ENCODE measurements at places on chromosomes 11 and 22.
A peak's percentile ranks its signal among the peaks of the same experiment; 100 is the strongest.

- peak overlapping the region; percentile 9 for H3K27ac ChIP-seq
- no peak overlapping the region for H3K4me3 ChIP-seq
- peaks cover 11% of the 10 kb centered on the region for H3K4me1 ChIP-seq
- no peaks in the 10 kb centered on the region for H3K36me3 ChIP-seq
- DNase-seq: no peak
Measured at GRCh38 chr11:110362971-110363509, 66.6 kb upstream of the RDX start.

- H3K4me3 ChIP-seq: peak overlapping the region; percentile 97
- H3K27ac ChIP-seq: no peak overlapping the region
- DNase-seq: no peak
Measured at GRCh38 chr11:32893093-32893342, 407 bp downstream of the QSER1 start.

- DNase-seq: no peak
- H3K36me3 ChIP-seq: no peaks in the 10 kb centered on the region
- H3K27ac ChIP-seq: no peak overlapping the region
Measured at GRCh38 chr11:78341841-78342240, 75.8 kb downstream of the GAB2 start.

- H3K36me3 ChIP-seq: peaks cover 2% of the 10 kb centered on the region
- peaks cover 15% of the 10 kb centered on the region for H3K4me1 ChIP-seq
- DNase-seq: no peak
- H3K27me3 ChIP-seq: no peaks in the 10 kb centered on the region
- no peak overlapping the region for H3K27ac ChIP-seq
Measured at GRCh38 chr11:102582140-102582539, 43.0 kb downstream of the MMP20 start.

GRCh38 chr11:129225190-129225589, 33.1 kb upstream of the ARHGAP32 start:
- H3K27me3 ChIP-seq: no peaks in the 10 kb centered on the region
- no peak overlapping the region for H3K27ac ChIP-seq
- H3K4me1 ChIP-seq: no peaks in the 10 kb centered on the region
- no peak for DNase-seq
- peaks cover 16% of the 10 kb centered on the region for H3K36me3 ChIP-seq

- H3K36me3 ChIP-seq: no peaks in the 10 kb centered on the region
- DNase-seq: no peak
- peaks cover 21% of the 10 kb centered on the region for H3K27me3 ChIP-seq
- H3K27ac ChIP-seq: no peak overlapping the region
Measured at GRCh38 chr11:125378083-125378482, 118.0 kb downstream of the FEZ1 start.

- H3K36me3 ChIP-seq: no peaks in the 10 kb centered on the region
- DNase-seq: no peak
- peaks cover 1% of the 10 kb centered on the region for H3K27me3 ChIP-seq
- H3K4me3 ChIP-seq: no peak overlapping the region
Measured at GRCh38 chr11:37108436-37109285, 510.6 kb upstream of the RAG2 start.

DNA sequence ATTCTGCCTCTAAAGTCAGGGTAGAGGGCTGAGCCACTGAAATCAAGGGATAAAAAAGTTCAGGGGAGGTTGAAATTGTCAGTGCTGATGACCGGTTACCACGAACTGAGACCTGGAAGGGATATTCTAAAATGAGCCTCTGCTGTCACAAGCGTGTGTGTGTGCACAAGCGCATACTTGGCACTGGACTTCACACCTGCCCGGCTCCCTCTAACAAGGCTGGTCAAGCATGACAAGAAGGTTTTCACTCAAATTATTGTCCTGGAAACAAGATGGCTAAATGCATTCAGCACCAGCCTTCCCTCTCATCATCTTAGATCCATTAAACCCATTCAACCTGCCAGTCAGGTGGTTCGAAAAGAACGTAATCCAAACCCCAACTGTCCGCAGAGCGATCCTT, 54.8 kb upstream of the CECR2 start:
- H3K4me3 ChIP-seq: no peak overlapping the region
- no peak overlapping the region for H3K27ac ChIP-seq
- H3K36me3 ChIP-seq: no peaks in the 10 kb centered on the region
- no peaks in the 10 kb centered on the region for H3K27me3 ChIP-seq
- DNase-seq: no peak
- no peaks in the 10 kb centered on the region for H3K4me1 ChIP-seq

DNA sequence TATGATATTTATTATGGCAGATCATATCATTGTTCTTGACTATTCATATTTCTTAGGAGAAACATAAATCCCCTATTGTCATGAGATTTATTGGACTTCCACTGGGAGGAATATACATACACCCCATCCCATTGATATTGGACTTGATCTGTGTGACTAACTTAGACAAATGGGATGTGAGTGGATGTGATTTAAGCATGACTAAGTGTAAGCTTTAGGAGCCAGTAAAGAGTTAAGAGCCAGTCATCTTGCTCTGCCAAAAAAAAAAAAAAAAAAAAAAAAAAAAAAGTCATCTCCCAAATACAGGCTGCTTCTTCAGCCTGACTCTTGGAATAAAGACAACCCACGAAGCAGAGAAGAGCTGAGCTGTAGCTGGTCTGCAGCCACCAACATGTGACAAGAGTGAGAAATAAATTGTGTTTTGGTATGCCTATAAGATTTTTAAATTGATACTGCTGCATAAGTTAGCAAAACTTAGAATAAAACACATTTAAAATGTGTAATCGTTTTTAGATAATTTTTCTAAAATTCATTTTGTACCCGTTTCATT, 595.0 kb upstream of the LRRC4C start:
- DNase-seq: no peak
- no peaks in the 10 kb centered on the region for H3K36me3 ChIP-seq
- no peaks in the 10 kb centered on the region for H3K4me1 ChIP-seq
- H3K4me3 ChIP-seq: no peak overlapping the region

GRCh38 chr22:21599053-21599893, 30.5 kb downstream of the YDJC start:
- peaks cover 21% of the 10 kb centered on the region for H3K4me1 ChIP-seq
- H3K27ac ChIP-seq: peak overlapping the region; percentile 9
- H3K36me3 ChIP-seq: peaks cover 33% of the 10 kb centered on the region
- no peaks in the 10 kb centered on the region for H3K27me3 ChIP-seq

- no peaks in the 10 kb centered on the region for H3K4me1 ChIP-seq
- H3K27ac ChIP-seq: no peak overlapping the region
- no peak overlapping the region for H3K4me3 ChIP-seq
- peaks cover 3% of the 10 kb centered on the region for H3K27me3 ChIP-seq
Measured at GRCh38 chr11:36581536-36581935, 12.8 kb upstream of the IFTAP start.

DNA sequence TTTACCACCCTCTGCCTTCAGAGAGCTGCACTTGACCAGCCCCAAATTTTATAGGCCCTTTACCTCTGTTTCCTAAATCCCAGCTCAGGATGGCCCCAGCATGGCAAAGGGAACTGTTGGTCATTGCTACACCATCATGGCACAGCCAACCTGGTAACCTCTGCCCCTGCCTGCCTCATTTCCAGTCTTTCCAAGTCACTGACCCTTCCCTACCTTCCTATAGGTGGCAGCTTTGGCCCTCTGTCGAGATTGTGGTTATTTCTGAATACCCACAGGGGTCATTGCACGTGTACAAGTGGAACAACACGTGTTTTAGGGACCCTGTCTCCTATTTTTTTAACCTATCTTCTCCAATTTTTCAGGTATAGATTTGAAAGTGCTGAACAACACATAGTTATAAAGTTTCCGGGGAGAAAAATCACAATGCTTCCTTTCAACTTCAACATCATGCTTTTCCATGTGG, 2.8 kb downstream of the GALNT18 start:
- no peak overlapping the region for H3K27ac ChIP-seq
- no peak for DNase-seq
- H3K36me3 ChIP-seq: no peaks in the 10 kb centered on the region
- H3K4me1 ChIP-seq: peaks cover 5% of the 10 kb centered on the region
- peak overlapping the region; percentile 80 for H3K4me3 ChIP-seq
- H3K27me3 ChIP-seq: peaks cover 34% of the 10 kb centered on the region

DNA sequence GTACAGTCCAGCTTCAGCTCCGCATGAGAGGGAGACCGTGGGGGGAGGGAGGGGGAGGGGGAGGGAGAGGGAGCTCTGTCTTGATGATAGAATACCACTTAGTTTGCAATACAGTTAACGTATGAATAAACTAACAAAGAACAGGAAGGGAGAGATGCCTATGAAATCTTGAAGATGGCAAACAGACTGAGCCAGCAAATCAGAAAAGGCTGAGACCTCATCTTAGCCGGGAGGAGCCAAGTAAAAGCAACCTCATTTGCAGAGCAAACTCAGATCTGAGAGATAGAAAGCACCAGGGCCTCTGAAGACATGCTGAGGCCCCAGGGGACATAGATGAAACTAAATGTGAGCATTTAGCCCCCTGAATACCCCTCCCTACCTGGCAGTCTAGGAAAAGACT, 23.0 kb downstream of the APLP2 start:
- H3K4me3 ChIP-seq: no peak overlapping the region
- no peak overlapping the region for H3K27ac ChIP-seq
- peaks cover 5% of the 10 kb centered on the region for H3K4me1 ChIP-seq
- no peak for DNase-seq
- no peaks in the 10 kb centered on the region for H3K36me3 ChIP-seq
- no peaks in the 10 kb centered on the region for H3K27me3 ChIP-seq

- no peaks in the 10 kb centered on the region for H3K4me1 ChIP-seq
- no peaks in the 10 kb centered on the region for H3K36me3 ChIP-seq
- peaks cover 20% of the 10 kb centered on the region for H3K27me3 ChIP-seq
- no peak for DNase-seq
- H3K27ac ChIP-seq: no peak overlapping the region
Measured at GRCh38 chr11:102994105-102994504, 38.6 kb upstream of the MMP13 start.

GRCh38 chr22:43239193-43239780, 52.4 kb upstream of the TTLL12 start:
- H3K4me3 ChIP-seq: no peak overlapping the region
- no peaks in the 10 kb centered on the region for H3K36me3 ChIP-seq
- no peaks in the 10 kb centered on the region for H3K4me1 ChIP-seq
- DNase-seq: no peak
- no peak overlapping the region for H3K27ac ChIP-seq

DNA sequence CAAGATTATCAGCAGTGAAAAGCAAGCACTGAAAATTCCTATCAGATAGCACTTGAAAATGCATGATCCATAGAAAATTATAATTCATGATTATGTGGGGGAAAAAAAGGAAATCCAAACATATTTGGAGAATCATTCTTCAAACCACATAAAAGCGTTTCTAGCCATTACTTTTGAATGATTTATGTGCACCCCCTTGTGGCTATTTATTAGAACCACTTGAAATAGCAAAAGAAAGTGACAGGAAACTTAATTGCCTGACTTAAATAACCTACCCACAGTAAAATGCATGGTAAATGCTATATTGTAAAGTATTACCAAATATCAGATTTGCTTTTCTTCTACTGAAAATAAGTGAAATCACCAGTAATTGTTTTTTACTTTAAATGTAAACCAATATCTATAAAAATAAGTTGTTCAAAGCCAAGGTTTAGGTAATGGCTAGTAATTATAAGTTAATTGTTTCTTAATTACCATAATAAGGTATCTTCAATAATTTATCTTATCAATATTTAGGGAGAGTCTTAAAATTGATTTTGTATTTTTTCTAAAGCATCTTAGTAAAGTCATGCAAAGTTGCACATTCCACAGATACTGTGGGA, 168.5 kb downstream of the ARHGAP42 start:
- H3K4me3 ChIP-seq: no peak overlapping the region
- no peak for DNase-seq
- no peaks in the 10 kb centered on the region for H3K4me1 ChIP-seq
- H3K27ac ChIP-seq: no peak overlapping the region
- H3K36me3 ChIP-seq: no peaks in the 10 kb centered on the region

DNA sequence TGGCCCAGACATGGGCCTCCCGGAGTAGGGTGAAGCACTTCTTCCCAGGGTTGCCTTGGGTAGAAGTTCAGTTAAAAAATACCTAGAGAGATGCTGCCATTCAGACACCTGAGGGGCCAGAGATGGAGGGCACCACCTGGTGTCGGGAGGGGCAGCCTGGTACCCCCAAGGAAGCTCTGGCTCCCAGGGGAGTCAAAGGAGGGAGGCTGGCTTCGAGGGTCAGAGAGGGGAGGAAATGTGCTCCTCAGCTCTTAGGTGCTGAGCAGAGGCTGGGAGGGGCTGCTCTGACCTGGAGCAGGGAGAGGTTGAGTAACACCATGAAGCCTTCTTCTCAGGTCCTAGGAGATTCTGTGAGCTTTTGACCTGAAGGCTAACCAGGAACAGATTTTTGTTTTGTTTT, 1.1 kb downstream of the USP35 start:
- peaks cover 70% of the 10 kb centered on the region for H3K4me1 ChIP-seq
- H3K36me3 ChIP-seq: peaks cover 8% of the 10 kb centered on the region
- peak; percentile 13 for DNase-seq
- H3K27ac ChIP-seq: peak overlapping the region; percentile 81
- no peaks in the 10 kb centered on the region for H3K27me3 ChIP-seq

GRCh38 chr22:33271390-33272161, 213.4 kb upstream of the SYN3 start:
- no peak overlapping the region for H3K27ac ChIP-seq
- no peaks in the 10 kb centered on the region for H3K4me1 ChIP-seq
- H3K4me3 ChIP-seq: no peak overlapping the region
- peaks cover 3% of the 10 kb centered on the region for H3K27me3 ChIP-seq

GRCh38 chr22:23225724-23226496, 45.6 kb downstream of the BCR start:
- H3K27ac ChIP-seq: peak overlapping the region; percentile 72
- H3K4me3 ChIP-seq: no peak overlapping the region
- peaks cover 36% of the 10 kb centered on the region for H3K36me3 ChIP-seq
- peak; percentile 47 for DNase-seq
- no peaks in the 10 kb centered on the region for H3K27me3 ChIP-seq
- peaks cover 83% of the 10 kb centered on the region for H3K4me1 ChIP-seq

GRCh38 chr22:41532908-41533825, 11.1 kb downstream of the POLR3H start:
- H3K27ac ChIP-seq: peak overlapping the region; percentile 19
- H3K4me1 ChIP-seq: no peaks in the 10 kb centered on the region
- no peaks in the 10 kb centered on the region for H3K27me3 ChIP-seq
- H3K4me3 ChIP-seq: no peak overlapping the region
- peak; percentile 88 for DNase-seq
- peaks cover 22% of the 10 kb centered on the region for H3K36me3 ChIP-seq

All from activated CD4-positive, alpha-beta T cell treated with anti-CD3 and anti-CD28 coated beads for 36 hours (primary cell).